Immature natural killer cell (primary cell): ENCODE measurements at places on chromosomes 13 and 19. TPM values are rescaled to one million over a fixed set of nuclear protein-coding genes. Genes with fewer than 3 reads are reported as not detected.

Gene ACP7
- polyA plus RNA-seq: not detected

Gene SAE1
- polyA plus RNA-seq: 119 TPM

DNA sequence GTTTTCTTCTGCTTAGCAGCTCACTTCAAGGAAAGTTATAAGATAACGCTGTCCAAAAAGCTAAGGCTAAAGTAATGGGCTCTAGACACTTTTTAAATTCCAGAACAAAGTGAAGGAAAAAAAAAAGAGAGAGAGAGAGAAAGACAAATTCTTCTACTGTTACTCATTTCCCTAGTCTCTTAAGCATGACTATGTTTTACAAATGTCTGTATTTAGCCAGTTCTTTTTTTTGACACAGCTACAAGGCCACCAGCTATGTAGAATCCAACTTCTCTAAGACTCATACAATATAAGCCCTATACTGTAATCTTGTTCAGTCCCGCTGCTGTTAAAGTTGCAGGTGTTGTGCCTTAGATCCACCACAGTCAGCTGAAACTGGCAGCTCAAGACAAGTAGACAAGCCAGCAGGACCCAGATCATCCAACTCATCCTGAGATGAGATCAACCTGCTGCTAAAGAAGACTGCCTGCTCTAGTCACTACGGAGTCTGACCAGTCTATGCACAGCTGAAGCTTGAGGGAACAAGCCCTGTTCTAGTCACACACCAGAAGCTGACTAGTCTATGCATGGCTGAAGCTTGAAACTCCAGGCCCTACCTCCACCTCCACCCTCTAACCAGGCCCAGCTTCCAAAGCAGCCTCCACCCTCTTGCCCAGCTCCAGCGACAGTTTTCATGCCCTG lies 10.3 kb upstream of the ZNF83 start:
- no peak for DNase-seq

DNA sequence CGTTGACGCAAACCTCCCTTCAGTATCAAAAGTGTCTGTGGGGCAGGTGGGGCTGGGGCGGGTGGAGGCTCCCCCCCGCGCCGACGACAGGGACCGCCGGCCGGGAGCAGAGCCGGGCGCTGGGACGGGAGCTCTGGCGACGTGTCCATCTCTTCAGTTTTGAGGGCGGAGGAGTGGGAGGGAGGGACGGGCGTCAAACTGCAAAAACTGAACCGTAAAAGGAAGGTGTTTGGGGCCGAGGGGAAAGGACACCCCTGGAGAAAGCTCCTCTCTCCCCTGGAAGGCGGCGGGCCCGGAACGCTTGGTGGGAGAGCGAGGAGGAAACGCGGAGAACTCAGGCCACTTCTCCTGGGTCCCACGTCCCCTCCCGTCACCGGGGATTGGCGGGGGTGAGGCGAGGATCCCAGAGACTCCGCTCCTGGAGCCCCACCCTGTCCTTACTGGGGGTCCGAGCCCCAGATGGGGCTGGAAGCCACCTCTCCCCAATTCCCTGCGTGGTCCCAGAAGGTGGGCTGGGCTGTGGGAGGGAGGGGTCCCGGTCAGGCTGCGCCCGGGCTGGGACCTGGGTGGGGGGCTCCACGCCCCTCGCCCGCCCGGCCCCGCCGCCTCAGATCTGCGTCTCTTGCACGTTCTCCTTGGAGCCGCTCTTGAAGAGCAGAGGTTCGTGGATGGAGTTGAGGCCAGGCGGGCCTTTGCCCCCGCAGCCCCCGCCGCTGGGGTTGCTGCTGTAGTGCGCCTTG lies 3.4 kb upstream of the ASPDH start:
- DNase-seq: no peak

- peak; percentile 39 for DNase-seq
These were observed 18.1 kb downstream of the DHRS12 start for GRCh38 chr13:51785712-51786424.

Gene ZNF737
- polyA plus RNA-seq: 2.4 TPM

DNA sequence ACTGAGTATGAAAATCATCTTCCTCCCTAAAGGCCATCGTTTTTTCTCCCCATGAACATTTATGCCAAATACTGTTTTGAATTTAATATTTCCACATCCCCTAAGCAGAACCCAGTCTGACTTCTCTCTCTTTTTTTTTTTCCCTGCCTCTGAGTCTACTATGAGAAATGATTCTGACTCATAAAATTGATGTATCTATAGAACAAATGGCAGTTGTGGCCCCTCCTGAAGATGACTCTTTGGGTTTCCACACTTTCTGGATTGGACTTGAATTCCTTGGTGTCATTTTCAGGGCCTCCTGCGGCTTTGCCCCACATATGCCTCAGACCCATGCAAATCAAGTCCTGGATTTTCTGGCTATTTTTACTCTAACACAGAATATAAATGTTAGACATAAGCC lies 22.7 kb upstream of the NAXD start:
- DNase-seq: no peak

Gene ZNF723
- polyA plus RNA-seq: not detected

Gene PSG3
- polyA plus RNA-seq: not detected

Gene ZNF730
- polyA plus RNA-seq: not detected

Gene C19orf85
- polyA plus RNA-seq: not detected

GRCh38 chr19:3914199-3914598 lies 18.7 kb upstream of the NMRK2 start:
- DNase-seq: no peak

DNA sequence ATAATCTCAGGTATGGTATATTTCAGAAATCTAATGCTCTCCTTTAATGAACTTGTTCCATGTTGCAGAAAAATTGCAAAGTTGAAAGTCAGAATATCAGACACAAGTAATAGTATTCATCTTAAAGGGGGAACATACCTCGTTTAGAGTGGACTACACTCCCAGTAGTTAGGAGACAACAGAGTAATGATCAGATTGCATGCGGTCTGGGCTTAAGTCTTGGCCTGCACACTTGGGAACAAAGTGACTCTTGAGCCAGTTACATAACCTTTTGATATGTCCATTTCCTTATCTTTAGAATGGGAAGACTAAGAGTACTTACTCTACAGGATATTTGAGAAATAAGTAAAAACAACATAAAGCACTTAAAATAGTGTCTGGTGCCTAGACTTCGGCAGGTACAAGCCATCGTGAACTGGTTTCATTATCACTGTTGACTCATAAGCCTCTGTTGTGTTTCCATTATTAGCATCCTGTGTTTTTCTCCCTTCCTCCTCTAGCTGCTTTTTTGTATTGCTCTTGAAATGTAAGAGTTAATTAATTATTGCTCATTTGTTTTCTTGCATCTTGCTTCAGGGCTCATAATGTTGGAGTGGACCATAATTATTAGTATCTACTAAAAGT lies 53.0 kb downstream of the DPY19L3 start:
- DNase-seq: no peak

DNA sequence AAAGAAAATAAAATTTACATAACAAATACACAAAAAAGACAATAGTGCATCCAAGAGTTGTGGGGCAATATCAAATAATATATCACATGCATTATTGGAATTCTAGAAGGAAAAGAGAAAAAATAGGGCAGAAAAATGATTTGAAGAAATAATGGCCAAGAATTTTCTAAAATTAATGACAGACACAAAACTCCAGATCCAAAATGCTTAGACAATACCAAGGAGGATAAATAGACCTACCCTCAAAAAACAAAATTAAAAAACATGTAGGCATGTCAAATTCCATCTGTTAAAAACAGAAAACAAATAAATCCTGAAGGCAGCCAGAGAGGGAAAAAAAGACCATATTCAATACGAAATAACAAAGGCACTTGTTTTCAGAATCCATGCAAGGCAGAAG lies 191.5 kb upstream of the ZNF536 start:
- DNase-seq: no peak

- DNase-seq: no peak
These were observed 9.9 kb upstream of the ZNF14 start for GRCh38 chr19:19742773-19743172.
